Panc1 (cell line): ENCODE measurements at places on chromosomes 7 and 10. TPM values are rescaled to one million over a fixed set of nuclear protein-coding genes. Genes with fewer than 3 reads are reported as not detected.

- DNase-seq = no peak
Measured at GRCh38 chr7:93315896-93316295, 83.7 kb downstream of the VPS50 start.

GRCh38 chr10:36269222-36269621 lies 627.1 kb upstream of the FZD8 start:
- no peak for DNase-seq

GRCh38 chr7:8117195-8117594 lies 144.8 kb downstream of the ICA1 start:
- DNase-seq = no peak

GRCh38 chr7:50827281-50827680 lies 44.6 kb upstream of the GRB10 start:
- no peak for DNase-seq

DNA sequence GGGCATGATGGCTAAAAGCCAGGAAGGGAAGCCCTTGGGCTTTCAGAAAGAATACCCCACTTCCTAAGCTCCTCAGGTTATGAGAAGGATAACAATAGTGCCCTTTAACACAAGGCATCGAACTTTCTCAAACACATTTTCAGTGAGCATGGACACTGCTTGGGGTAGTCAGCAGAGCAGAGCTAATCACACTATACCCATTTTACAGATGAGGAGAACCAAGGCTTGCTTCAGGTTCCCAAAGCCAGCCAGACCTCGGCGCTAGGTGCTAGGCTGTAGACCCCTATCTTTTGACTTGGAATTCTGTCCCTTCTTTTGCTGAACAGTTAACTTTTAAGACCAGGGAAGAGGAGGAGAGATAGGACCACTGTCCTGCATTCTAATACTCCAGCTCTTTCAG lies 1.8 kb downstream of the NEURL1 start:
- DNase-seq = no peak

DNA sequence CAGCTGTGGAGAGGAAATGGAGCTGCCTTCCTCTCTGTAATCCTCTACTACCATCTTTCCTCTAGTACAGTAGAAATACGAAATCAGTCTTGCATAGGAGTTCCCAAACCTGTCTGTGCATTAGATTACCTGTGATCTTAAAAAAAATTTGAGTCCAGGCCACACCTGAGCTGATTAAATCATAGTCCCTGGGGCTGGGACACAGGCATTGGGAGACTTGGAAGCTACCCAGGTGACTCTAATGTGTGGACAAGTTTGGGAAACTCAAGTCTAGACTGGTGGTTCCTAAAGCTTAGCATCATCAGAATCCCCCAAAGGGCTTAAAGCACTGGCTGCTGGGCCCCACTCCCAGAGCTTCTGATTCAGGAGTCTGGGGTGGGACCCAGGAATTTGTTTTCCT lies 152.7 kb upstream of the GLI3 start:
- no peak for DNase-seq

- no peak for DNase-seq
Measured at GRCh38 chr7:119123326-119123725, 898.8 kb downstream of the ANKRD7 start.

DNA sequence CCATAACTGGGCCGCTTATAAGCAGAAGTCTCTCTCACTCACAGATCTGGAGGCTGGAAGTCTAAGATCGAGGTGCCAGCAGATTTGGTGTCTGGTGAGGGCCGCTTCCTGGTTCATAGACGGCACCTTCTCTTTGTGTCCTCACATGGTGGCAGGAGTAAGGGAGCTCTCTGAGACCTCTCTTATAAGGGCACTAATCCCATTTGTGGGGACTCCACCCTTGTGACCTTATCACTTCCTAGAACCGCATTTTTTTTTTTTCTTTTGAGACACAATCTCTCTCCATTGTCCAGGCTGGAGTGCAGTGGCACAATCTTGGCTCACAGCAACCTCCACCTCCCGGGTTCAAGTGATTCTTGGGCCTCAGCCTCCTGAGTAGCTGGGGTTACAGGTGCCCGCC lies 8.1 kb downstream of the FBH1 start:
- no peak for DNase-seq

DNA sequence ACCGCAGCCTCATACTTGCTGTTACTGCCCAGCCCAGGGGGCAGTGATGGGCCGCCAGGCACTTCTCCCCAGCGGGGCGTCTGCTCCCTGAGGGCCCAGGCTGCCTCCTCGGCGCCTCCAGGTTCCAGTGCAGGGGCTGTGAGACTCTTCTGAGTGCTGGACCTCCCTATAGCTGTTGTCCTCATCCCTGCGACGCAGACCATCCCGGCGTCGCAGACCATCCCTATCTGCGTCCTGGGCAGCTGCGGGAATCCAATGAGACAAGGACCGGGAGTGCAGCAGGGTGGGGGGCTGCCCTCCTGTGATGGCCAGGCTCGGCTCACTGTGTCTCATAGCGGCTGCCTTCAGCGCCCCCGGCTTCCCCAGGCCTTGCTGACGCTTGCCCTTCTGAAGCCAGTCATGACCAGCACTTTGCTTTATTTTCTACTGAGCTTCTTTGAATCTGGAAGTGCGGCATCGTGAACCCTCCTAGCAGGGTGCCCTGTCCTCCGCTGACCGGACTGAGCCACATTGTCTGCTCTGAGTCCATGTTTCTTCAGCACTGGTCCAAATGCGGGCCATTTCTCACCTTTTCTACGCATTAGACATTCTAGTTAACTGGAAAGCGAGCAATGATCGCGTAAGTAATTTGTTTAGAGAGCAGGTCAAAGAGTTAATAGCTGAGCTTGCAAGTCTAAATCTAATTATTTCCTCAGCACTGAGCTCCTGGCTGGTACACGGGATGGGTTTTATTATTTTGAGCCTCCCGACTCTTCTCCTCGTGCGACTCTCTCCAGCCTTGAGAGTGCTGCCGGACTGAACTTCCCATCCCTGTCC lies 339.5 kb downstream of the WDR37 start:
- no peak for DNase-seq

DNA sequence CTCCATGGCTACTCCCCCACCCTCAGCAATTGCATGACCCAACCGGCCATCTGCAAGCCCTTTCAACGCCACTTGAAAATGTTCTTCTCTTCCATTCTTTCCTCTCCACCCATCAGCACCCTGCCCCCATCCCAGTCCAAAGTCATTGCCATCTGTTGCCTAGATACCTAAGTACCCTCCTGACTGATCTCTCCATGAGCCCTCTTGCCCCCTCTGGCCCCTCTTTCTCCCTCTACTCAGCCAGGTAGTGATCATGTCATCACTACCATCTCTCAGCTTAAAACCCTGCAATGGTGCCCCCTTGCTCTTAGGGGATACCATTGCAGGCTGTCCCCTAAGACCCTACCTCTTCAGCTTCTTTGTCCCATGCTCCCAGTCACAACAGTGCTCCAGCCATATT lies 30.5 kb upstream of the BTRC start:
- DNase-seq = no peak

DNA sequence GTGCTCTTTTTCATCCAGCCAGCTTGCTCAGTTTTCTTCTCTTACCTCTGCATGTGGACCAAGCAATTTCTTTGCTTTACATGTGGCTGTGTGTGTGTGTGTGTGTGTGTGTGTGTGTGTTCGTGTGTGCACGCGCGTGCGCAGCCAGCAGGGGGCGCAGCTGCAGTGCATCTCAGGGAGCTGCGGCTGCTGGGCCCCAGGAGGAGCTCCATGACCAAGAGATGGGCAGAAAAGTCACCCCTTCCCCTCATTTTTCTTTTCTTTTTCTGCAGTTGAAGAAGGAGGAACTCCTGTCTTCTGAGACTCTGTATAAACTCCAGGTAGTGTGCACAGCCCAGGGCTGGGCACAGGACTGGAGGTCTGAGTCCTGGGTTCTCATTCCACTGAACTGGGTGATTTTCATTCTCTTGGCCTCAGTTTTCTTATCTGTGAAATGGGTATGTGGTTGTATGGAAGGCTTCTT lies 41.8 kb downstream of the BLNK start:
- DNase-seq = peak; percentile 24

GRCh38 chr10:124921261-124921660 lies 20.7 kb upstream of the ZRANB1 start:
- no peak for DNase-seq

GRCh38 chr10:17683541-17683940 lies 39.6 kb downstream of the STAM start:
- no peak for DNase-seq

DNA sequence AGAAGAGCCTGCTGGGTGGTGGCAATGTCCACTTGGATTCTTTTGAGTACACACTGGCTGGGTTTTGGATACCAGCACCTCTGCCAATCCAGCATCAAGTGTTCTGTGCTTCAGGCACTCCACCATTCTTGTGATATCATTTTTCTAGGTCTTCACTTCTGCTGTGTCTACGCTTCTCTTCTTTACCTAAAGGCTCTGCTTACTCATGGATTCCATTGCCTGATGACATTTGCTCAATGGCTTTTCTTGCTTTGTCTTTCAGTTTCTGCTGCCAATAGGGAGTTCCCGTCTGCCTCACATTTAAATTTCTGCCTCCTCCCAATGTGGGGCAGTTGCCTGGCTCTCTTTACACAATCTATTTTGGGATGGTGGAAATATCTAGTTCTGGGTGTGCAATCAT lies 12.7 kb upstream of the PAPSS2 start:
- no peak for DNase-seq

DNA sequence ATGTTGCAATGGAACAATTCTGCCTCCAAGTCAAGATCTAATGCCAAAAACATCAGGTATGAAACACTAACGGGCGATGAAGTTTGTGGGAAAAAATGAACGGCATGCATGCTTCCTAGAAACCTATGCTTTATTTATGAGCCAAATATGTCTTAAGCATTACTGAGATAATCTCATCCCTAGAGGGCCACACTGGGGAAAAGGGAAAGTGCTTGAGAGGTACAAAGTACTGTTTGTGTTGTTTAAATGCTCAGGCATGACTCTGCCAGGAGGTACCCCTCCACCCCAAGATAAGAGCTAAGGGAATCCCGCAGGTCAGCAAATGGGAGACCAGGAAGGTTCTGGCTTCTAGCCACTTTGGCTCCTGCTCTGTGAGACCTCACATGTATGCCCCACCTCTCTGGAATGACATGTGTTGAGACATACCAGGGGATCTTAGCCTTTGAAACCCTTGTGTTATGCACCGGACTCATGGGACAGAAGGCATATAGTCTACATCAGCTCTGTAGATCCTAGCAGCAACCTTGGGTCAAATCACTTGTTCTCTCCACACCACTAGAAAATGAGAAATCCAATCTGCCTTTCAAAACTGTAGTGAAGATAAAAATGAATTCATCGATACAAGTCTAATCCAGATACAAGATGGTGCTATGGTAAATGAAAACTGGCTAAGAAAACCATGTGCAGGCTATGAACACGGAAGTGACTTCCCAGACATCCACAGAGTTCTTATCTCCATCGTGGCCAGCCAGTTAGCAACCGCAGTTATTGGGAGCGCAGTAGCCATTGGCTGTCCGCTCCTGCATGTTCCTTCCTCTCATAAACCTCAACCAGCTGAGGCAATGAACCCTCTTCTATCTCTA lies 61.0 kb downstream of the CREB3L2 start:
- no peak for DNase-seq

DNA sequence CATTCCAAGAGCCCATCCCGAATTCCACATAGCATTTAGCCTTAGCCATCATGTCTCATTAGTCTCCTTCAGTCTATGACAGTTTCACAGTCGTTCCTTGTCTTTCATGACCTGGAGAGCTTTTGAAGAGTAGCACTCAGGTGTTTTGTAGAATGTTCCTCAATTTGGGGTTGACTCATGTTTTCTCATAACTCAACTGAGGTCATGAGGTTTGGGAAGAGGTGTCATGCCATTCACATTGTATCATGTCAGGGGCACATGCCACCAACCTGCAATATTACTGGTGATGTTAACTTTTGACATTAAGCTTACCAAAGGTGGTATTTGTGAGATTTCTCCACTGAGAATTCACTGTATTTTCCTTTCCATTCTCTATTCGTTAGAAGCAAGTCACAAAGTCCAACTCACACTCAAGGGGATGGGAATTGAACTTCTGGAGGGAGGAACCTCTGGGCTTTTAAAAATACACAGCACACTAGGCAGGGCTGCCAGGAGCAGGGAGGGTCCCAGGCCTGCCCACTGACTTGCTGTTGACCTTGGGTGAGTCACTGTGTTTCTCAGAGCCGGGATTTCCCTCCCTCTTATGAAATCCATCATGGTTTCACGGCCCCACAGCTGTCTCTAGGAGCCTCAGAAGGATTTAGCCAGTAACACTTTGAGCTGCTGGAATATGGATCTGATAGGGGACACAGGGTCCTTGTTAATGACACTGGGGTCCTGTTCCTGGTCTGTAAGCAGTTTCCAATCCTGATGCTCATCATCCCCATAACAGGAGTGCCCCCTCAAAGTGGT lies 74.4 kb upstream of the TCF7L2 start:
- no peak for DNase-seq

DNA sequence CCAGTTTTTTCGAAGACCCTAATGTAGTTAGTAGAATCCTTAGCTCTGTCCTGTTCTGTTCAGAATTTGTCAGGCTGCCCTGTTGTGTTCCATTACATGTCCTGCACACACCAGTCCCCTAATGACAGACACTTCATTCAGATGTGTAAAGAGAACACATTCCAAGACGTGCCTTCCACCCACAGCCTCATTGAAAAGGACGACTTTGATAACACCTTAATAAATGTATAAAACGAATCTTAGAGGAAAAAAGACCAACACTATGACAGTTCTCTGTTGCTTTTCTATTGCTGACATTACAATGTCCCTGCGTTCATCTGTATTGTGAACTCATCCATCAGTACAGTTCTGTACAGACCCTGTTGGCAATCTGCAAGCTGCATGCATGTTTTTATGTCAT lies 3.5 kb downstream of the LRRTM3 start:
- no peak for DNase-seq

DNA sequence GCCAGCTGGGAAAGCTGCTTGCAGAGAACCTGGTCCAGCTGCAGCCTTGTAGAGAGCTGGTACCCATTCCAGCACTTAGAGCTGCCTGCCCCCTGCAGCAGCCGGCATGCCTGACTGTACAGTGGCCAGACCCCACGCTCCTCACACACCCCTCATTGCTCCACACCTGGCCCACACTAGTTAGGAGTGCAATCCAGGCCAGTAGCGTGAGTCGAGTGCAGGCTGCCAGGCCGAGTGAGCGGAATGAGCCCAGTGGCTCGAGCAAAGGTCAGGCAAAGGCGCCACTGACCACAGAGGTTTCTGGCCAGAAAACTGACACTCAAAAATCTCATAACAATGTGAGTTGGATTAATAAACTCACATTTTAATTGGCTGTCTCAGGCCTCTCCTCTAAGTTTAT lies 921.7 kb upstream of the KCND2 start:
- no peak for DNase-seq

GRCh38 chr10:76036111-76036940 lies 604.9 kb downstream of the LRMDA start:
- peak; percentile 28 for DNase-seq

GRCh38 chr7:137741443-137741842 lies 105.3 kb downstream of the DGKI start:
- no peak for DNase-seq

ITGA8 gene
- total RNA-seq = 0.18 TPM

NACAD gene
- 5.3 TPM for total RNA-seq

SVOPL gene
- total RNA-seq = not detected

LSM5 gene
- total RNA-seq = 109 TPM

SEMA3E gene
- total RNA-seq = 7.3 TPM

FMC1 gene
- total RNA-seq = 12.7 TPM

GRM3 gene
- total RNA-seq = not detected

AKR1C2 gene
- total RNA-seq = 0.33 TPM

KIF5B gene
- 89.9 TPM for total RNA-seq

PTTG1IP2 gene
- not detected for total RNA-seq

EEPD1 gene
- total RNA-seq = 48.0 TPM

FEZF1 gene
- total RNA-seq = not detected

CDK5 gene
- total RNA-seq = 25.6 TPM

TWIST1 gene
- not detected for total RNA-seq
